ENCODE measurements at places on chromosomes 16 and 17.

GRCh38 chr16:3241761-3242160, 6.8 kb upstream of the ZNF200 start:
- DNase-seq = no peak

GRCh38 chr16:67968400-67969253, at the start of gene SLC12A4:
SLC12A4 (minus strand) TSS chr16:67968637; CDS start chr16:67968553, 84 bp downstream.
- DNase-seq = peak; percentile 39

DNA sequence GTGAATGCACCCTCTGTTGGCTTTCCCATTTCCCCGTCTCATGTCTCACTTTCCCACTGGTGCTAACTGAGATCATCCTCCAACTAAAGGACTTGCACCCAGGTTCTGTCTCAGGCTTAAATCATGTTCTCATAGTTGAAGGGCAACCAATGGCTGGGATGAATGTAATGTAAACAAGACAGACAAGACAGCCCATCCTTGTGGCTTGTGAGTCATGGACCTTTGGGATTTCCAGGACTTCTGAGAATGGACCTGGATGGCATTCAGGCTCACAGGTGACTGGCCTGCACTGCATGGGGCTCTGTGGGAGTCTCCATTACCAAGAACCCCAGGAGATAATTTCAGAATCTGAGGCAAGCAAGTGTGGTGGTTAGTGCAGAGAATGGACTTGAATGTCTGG, 347.5 kb downstream of the HAPSTR1 start:
- DNase-seq = no peak

- DNase-seq = no peak
Observed at GRCh38 chr17:17702449-17703139, 21.3 kb downstream of the RAI1 start.

- DNase-seq = no peak
Observed at GRCh38 chr16:61277849-61278248, 758.4 kb downstream of the CDH8 start.

- no peak for DNase-seq
Observed at GRCh38 chr16:67928147-67928546, 3.5 kb downstream of the CTRL start.

GRCh38 chr16:711548-712320, 3.2 kb upstream of the METRN start:
- peak; percentile 46 for DNase-seq

GRCh38 chr17:44177640-44178039, 7.1 kb downstream of the ASB16 start:
- DNase-seq = no peak

DNA sequence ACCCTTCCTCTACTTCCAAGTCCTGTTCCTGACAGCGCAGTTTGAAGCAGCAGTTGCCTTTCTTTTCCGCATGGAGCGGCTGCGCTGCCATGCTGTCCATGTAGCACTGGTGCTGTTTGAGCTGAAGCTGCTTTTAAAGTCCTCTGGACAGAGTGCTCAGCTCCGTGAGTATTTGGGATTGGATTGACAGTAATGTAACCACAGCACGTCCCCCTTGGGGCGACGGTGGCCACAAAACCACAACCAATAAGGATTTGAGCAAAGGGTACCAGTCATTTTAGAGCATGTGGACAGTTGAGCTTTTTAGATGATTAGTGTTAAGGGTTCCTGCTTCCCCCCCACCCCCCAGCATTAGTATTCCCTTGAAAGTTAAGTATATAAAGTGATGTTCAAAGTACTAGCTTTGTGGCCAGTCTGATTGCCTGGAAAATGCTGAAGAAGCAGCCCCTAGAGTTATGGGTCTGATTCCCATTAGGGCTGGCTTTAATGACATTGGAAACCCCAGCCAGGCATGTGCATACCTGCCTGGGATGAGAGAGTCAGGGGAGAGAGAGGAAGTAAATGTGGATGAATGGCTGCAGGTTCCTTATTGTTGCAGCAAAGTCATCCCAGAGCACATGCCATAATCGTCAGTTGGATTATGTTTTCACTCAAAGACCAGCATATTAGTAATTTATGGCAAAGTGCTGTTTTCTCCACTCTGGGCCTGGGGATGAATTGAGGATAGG, 31.6 kb upstream of the SLC12A3 start:
- DNase-seq = no peak

GRCh38 chr17:77140878-77141767, at the start of gene SEC14L1:
SEC14L1 (plus strand) TSS chr17:77140969; CDS start chr17:77143597, 2,628 bp downstream.
- DNase-seq = no peak

Measured in brain microvascular endothelial cell (primary cell).